Occipital lobe (tissue), 3 donors: ENCODE measurements at places on chromosomes 11 and 22. TPM values are rescaled to one million over a fixed set of nuclear protein-coding genes. Genes with fewer than 3 reads are reported as not detected.

DNA sequence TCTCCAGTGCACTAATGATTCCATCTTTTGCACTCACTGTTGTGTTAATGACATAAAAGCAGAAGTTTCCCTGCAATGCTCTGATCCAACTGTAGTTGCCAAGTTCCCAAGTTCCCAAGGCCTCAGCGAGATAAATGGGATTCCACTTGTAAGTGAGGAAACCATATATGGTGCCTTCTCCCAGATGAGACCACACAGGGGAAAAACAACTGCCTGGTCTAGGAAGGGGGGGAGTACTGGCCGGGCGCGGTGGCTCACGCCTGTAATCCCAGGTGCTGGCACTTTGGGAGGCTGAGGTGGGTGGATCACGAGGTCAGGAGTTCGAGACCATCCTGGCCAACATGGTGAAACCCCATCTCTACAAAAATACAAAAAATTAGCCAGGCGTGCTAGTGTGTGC, 23.3 kb upstream of the RELA start:
- no peak for DNase-seq

DNA sequence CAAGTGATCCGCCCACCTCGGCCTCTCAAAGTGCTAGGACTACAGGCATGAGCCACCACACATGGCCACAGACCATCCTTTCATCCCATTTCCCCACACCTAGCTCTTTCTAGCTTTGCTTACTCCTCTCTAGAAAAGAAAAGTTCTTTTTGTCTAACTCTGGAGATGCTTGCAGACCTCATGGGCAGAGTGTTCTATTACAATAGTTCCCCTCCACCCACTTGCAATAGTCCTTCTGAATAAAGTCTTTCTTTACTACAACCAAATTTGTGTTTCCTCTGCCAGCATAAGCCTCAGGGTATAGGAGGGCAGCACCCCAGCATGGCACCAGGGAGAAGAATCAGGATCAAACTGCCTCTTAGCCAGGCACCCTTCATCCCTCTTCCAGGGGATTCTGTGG, 18.8 kb upstream of the RTL6 start:
- no peak for DNase-seq

DNA sequence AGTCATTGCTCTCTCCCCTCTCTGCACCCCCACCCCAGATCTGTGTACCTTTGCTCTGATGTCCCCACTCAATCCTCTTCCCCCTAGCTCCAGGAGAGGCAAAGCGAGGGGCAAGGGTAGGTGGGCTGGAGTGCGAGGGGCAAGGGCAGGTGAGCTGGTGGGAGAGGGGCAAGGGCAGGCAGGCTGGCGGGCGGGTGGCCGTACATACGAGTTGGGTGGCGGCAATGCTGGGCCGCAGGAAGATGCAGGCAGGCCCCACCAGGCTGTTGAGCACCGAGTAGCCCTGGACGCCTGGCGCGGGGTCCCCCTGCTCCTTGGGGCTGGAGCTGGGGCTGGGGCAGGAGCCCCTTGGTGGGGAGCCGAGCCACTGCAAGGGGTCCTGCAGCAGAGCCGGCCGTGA, 908 bp downstream of the CABP2 start:
- no peak for DNase-seq

GRCh38 chr11:61575886-61576861, 4.7 kb downstream of the SYT7 start:
- no peak for DNase-seq

DNA sequence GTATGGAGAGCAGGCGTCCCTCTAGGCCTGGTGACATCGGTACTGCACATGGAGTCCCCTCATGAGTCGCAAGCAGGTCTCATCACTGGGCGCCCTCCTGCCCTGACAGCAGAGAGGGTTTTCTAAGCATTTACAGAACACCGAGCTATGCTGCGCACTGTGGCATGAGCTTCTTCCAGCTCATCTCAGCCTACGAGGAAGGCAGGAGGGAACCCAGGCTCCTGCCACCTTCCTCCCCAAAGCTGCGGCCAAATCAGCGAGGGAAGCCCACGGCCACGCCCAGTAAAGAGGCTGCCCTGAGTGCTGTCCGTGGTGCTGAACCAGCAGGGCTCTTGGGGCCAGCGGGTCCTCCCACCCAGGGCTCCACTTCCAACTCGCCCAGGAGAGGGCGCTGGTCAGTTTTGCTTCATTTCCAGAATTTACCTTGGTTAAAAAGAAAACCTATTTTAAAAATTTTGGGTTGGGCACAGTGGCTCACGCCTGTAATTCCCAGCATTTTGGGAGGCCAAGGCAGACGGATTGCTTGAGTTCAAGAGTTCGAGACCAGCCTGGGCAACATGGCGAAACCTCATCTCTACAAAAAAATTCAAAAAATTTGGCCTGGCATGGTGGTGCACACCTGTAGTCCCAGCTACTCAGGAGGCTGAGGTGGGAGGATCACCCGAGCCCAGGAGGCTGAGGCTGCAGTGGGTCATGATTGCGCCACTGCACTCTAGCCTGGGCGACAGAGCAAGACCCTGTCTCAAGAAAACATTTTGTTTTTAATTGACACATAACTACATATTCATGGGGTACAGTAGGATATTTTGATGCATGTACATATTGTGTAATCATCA, 34.2 kb downstream of the PHF21B start:
- DNase-seq = peak; percentile 29

DNA sequence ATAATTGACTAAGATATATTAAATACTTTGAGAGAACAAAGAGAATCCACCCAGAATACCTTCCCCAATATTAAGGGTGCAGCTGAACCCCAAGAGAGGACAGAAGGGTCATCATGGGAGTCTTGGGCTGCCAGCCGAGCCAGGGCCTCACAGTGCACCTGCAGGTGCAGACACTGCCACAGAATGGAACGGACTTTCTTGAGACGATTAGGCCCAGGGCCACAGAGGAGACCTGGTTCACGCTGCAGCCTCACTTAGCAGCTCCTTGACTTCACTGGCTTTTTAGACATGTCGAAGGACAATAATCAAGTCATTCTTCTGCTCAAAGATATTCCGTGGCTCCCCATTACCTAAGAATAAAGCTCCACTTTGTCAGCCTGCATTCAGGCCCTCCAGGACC, 100.6 kb downstream of the PHF21B start:
- DNase-seq = no peak

DNA sequence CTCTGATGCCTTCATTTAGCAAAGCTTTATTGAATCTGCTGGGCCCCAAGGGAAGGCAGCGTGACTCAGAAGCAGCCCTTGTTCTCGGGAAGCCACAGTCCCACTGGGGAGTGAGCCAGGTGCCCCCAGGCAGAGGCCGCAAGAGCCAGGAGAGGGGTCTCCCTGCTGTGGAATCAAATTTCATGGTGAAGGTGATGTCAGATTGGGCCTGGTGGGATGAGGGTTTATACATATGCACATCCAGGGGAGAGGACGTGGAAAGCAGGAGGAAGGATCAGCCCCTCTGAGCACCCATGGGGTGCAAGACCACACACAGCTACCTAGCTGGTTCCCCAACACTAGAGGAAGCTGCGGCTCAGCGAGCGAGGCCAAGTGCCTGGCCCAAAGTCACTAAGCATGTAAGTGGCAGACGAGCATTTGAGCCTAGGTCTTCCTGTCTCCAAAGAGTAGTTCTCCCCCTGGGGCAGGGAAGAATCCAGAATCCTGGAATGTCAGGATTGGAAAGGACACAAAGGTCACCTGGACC, 2.0 kb downstream of the SYNGR1 start:
- no peak for DNase-seq

DNA sequence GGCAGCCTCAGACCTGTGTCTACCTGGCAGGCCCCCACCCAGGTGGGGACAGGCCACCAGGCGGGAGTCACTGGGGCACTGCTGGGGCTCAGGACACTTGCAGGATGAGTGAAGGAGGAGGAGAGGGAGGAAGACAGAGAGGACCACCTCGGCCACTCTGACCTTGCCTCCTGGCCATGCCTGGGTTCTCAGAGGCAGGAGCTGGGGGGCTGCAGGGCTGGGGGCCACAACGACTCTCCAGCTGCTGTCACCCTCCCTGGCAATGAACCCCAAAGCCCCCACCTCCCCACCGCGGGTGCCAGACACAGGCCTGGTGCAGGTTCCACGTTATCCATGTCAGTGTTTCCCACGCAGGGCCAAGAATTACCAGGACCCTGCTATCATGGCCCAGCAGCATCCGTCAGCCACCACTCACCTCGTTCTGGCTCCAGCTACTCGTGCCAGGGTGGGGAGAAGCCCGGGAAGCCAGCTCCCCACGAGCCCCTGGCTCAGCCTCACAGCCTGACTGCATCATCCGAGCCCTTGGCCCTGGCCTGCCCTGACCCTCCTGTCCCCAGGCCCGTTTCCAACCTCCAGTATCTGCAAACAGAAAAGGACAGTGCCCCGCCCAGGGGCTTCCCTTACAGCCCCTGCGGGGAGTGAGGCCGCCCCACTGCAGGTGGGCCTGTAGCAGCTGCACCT, 62.4 kb downstream of the BRD1 start:
- DNase-seq = no peak

- peak; percentile 66 for DNase-seq
Observed at GRCh38 chr22:46576556-46577367, 39.3 kb upstream of the CELSR1 start.

GRCh38 chr11:32092581-32093170, 1.8 kb downstream of the RCN1 start:
- DNase-seq = no peak

GRCh38 chr22:40434106-40434505, 63.7 kb downstream of the SGSM3 start:
- no peak for DNase-seq

DNA sequence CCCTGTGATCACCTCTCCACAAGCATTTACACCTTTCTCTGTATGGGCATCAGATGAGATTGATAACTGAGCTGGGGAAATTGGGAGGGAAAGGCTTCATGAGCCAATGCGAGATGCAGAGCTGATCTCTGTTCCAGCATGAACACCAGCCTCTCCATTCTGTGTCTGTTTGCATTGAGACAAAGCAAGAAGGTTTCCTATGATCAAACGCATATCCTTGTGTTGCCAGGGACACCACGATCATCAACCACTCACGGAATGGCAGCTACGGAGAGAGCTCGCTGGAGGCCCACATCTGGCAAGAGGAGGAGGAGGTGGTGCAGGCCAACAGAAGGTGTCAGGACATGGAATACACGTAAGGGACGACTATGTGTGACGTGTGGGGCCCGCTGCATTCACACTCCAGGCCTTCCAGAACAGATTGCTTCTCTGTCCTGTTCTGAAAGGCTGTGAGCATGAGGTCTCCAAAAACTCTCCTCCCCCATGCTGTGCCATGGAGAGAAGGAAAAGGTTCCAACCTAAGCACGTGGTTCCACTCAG, 96.4 kb downstream of the AMOTL1 start:
- DNase-seq = no peak

GRCh38 chr11:118565051-118565450, 680 bp downstream of the IFT46 start:
- peak; percentile 17 for DNase-seq

DNA sequence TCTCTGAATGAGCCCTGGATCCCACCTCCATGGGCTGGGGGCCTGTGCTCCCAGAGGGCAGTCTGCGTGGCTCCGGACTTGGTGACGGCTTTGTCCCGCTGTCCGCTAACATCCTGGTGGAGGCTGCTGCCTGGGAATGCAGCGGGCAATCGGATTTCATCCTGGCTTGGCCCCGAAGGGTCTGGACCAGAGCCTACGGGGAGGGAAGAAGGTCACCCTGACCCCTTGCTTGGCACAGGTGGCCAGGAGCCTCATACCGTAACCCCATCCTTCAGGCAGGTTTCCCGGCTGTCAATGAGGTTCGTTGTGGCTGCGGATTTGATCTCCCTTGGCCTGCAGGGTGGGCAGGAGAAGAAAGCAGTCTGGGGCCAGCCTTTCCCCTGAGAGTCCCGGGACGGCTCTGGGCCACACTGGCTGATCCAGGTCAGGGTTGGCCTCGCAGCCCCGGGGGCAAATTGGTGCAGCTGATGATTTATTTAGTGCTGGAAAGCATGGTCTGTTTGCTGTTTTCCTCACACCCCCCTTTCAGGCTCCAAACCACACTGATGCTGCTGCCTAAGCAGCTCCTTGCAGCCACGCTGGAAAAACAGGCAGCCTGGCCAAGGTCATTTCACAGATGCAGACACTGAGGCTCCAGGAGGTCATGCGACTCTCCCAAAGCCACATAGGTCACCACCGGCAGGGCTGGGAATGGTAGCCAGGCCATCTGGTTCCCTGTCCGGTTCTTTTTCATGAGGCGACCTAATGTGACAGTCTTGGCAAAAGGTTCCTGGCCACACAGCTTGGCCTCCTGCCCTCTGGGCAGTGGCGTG, 15.0 kb downstream of the PRDM11 start:
- no peak for DNase-seq

- DNase-seq = no peak
Observed at GRCh38 chr11:215581-216037, 8.1 kb downstream of the RIC8A start.

- no peak for DNase-seq
Observed at GRCh38 chr11:109695696-109696095, 273.7 kb downstream of the C11orf87 start.

DNA sequence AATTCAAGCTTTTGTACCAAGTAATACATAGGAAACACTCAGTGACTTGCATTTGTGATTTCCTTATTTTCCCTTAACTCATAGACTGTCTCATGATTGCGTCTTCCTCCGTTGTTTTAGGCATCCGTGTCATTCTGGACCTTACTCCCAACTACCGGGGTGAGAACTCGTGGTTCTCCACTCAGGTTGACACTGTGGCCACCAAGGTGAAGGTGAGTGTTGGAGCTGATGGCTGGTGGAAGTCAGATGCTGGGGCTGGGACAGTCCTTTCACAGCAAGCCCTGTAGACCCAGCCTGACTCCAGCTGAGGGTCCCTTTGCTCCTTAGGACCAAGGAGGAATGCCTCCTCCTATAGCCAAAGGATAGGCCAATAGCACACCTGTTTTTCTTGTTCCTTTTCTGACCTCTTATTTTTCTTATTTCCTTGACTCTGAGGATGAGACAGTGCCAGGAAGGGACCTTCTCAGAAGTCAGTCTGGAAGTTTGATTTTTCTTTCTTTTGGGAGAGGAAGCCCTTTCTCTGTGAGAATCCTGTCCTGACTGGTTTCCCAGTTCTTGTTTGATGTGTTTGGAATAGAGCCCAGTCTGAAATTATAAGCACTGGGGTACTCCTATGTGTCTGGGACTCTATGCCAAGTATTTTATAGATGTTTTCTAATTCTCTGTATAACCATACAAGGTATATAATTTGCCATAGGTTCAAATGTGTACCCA, 2.2 kb downstream of the SLC3A2 start:
- DNase-seq = no peak

FIBIN gene
- 7.8 TPM for total RNA-seq

SLC16A8 gene
- total RNA-seq = 0.16 TPM

RIMBP3B gene
- 0.62 TPM for total RNA-seq

DBX1 gene
- total RNA-seq = not detected

KLHL35 gene
- 28.5 TPM for total RNA-seq

GNAZ gene
- total RNA-seq = 192 TPM

TSPAN18 gene
- total RNA-seq = 19.7 TPM
